ENCODE measurements at places on chromosomes 5 and 9.

- no peak for DNase-seq
These were observed 9.1 kb downstream of the ARHGAP26 start for GRCh38 chr5:142779163-142779840.

GRCh38 chr9:133374612-133375115 lies 1.2 kb downstream of the SURF4 start:
- no peak for DNase-seq

DNA sequence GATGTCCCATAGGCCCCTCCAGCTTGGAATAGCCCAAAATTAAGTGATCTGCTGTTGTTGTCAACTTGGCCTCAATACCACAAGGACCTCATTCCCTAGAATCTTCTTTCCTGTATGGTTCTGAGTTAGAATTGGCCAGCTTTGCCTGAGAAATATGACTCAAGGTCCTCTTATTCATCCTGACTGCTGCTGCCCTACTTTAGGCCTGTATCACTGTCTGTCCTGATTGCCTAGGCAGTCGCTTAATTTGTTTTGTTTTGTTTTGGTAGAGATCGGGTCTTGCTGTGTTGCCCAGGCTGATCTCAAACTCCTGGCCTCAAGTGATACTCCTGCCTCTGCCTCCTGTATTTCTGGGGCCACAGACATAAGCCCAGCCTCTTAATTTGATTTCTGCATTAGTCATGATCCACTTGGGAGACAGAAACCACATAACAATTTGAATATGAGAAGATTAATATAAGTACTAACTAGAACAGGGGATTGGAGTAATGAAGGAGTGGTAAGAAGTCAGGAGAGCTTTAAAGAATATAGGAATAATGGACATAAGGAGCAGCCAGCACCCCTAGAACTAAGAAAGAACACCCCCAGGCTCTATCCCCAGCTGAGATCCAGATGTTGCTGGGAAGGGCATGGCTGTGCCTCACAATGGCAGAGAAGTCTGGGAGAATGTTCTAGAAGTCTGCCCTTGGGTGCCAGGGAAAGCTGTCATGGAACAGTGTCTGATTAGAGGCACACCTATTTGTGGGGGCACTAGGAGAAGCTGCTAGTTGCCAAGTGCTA lies 4.6 kb downstream of the TEX53 start:
- DNase-seq = no peak

DNA sequence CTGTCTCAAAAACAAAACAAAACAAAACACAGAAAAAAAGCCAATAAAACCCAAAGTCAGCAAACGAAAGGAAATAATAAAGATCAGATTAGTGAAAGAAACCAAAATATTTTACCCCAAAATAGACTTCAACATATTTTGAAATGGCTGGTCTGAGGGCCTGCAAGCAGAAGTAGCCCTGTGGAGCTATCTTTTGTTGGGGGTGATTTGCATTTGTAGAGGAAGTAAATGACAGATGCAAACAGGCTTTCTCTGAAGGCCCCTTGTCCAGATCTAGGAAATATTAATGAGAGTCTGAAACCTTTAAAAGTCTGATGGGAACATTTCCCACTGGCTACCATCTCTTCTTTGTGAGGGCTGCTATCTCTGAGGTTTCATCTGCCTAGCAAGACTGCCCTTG lies 74.0 kb downstream of the GCNT4 start:
- DNase-seq = no peak

DNA sequence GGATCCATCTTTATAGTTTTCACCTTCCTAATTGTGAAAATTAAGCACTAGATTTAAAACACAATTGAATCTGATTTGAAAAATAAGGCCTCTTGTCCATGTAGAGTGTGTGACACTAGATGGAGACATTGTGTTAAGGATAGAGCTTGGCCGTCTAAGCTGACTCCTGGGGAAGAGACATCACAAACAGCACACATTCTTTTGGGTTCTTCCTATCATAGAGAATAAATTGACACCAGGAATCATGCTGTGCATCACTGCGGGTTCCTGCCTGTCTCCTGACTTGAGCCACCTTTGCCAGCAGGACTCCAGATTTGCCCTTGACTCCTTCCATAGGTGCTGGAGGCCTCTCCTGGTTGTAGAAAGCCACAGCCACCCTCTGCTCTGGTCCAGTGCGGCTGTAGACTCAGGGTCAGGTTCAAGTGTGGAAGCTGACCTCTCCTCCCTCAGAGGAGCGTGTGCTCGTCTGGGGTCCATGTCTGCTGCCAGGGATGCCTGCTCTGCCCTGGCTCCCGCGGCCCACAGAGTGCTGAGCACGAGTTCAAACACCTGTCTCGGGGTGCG lies 11.2 kb downstream of the ROPN1L start:
- peak; percentile 17 for DNase-seq

DNA sequence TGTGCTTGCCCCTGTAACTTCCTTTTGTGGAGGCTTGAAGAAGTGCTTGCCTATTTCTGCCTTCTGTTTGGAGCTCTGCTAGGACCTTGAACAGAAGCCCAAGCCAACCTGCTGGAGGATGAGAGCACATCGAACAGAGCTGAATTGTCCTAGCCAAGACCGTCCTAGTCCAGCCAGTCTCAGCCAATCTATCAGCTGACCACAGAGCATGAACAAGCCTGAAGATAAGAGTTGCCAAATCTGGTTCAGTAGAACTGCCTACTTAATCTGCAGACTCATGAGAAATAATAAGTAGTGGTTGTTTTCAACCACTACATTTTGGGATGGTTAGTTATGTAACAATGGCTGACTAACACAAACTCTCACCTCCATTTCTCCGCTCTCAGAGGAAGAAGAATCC lies 4.4 kb upstream of the SNX2 start:
- no peak for DNase-seq

- no peak for DNase-seq
These were observed 138.6 kb upstream of the SPEF2 start for GRCh38 chr5:35478856-35479682.

- no peak for DNase-seq
These were observed 148.5 kb upstream of the ALDH1B1 start for GRCh38 chr9:38243993-38244392.

DNA sequence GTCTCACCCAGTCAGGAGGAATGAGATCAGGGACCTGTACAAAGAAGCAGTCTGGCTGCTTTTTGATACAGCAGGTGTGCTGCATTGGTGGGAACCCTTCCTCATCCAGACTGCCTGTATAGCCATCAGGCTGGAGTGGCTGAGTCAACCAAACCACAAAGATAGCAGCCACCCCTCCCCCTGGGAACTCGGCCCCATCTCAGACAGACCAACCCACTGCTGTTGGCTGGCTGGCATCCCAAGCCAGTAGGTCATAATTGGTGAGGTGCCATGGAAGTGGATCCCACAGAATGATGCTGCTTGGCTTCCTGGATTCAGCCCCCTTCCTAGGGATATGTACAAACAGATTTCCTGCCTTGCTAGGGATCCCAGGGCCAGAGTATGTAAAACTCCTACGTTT lies 60.9 kb downstream of the YTHDC2 start:
- DNase-seq = no peak

- DNase-seq = no peak
These were observed 30.5 kb downstream of the DDX31 start for GRCh38 chr9:132639322-132639721.

DNA sequence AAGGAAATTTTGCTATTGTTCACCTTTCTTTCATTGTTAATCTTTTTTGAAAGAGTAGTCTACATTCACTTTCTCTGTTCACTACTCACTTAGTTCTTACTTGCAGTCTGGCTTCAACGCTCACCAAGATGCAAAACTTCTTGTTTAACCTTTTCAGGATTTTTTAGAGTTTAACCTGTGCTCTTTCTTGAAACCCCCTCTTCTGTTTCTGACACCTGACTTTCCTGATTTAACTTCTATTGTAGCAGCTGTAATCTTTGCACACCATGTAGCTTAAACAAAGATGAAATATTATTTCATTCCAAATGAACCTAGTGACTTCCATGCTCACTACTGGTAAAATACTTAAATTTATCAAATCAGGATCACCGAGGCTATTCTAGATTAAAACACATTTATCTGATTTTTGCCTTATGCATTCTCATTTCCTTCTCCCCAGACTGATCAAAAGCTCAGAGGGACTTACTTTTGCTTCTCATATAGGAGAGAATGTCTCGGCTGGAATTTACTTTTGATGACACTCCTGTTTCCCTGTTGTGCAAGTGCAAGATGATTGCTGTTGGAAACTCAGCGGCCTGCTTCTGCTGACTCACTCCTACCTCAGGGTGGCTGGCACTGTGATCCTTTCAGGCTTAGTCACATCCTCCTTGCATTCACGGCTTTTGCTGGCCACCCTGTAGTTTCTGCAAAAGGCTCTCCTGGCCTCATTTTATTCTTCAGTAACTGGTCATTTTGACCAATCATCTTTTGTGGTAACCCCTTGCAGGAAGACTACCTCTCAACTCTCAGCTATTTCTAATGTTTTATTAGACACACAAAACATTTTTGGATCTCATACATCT lies 109.3 kb upstream of the IFNE start:
- no peak for DNase-seq

DNA sequence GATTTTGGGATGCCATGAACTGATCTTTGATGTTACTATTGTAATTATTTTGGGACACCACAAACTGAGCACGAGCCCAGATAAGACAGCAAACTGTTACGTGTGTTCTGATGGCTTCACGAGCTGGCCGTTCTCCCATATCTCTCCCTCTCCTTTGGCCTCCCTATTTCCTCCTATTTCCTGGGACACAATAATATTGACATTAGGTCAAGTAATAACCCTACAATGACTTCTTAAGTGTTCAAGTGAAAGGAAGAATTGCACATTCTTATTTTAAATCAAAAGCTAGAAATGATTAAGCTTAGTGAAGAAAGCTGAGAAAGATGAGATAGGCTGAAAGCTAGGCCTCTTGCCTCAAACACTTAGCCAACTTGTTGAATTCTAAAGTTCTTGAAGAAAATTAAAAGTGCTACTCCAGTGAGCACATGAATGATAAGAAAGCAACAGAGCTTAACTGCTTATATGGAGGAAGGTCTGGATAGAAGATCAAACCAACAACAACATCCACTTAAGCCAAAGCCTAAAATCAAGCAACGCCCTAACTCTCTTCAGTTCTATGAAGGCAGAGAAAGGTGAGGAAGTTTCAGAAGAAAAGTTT lies 247.1 kb downstream of the LRRC70 start:
- DNase-seq = no peak

DNA sequence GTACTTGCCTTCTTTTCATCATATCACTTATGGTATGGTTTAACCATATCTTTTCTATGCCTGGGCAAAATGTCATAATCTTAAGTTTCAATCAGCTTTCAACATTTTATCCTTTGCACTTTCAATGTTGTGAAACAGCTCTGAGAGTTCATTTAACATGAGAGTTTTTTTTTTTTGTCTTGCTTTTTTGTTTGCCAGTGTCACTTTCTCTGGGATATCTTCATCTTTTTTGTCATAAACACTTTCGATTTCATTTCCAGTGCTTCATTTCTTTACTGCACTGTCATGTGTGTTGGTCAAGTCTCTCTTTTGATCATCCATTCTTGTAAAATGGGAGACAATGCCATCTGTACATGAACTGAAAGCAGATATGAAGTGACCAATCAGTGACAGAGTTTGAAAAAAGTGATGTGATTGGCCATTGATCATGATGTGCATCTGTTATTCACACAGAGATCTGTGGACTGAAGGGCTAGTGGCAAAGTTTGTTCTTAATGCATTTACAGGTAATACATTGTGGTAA lies 7.5 kb upstream of the POU5F2 start:
- DNase-seq = no peak

DNA sequence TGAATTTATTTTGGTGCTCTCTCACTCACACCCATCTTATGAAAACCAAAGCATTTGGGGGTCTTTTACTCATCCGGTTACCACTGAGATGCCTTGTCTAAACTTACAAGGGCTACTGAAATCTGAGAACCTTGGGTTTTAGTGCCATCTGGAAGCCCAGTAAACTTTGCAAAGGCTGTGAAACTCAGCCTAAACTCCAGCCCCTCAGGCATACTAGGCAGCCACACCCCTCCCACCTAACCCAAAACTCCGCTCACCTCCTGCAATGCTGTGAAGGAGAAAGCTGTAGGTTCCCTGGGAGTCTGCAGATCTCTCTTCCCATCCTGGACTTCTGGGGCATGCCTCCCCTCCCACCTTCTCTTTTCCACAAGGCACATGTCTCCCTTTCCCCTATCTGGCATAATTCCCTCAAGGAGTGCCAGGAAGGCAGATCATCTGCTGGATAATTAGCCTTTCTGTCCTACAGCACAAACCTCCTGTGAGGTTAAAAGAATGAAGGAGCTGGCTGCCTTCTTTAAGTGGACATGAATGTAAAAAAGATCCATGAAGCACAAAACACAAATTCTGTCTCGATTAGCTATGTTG lies 71.5 kb upstream of the ANXA1 start:
- DNase-seq = no peak

DNA sequence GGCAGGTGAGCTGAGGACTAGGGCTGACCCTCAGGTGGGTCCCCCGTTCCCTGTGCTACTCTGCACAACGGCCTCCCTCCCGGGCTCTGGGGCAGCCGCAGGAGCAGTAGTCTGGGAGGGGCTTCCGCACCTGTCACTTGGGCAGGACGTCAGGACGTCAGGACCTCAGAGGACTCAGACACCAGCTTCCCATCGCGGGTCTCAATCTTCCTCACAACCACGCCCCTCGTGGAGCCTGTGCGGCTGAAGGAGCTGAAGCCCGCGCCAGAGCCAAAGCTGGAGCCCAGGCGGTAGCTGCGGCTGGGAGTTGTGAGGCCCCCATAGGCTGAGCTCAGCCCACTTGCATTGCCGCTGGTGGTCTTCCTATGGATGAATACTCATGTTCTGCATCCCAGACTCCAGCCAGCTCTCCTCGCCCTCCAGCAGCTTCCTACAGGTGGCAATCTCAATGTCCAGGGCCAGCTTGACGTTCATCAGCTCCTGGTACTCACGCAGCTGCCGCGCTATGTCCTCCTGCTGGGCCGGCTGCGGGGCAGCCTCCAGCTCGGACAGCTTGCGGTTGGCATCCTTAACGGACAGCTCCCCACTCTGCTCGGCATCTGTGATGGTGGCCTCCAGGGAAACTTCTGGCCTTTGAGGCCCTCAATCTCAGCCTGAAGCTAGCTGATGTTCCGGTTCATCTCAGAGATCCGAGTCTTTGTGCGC lies 381.4 kb upstream of the RGMB start:
- DNase-seq = no peak

Data from effector CD4-positive, alpha-beta T cell (primary cell).